ENCODE measurements at places on chromosomes 5 and 9.

GRCh38 chr9:26175264-26175663 lies 497.0 kb upstream of the TUSC1 start:
- DNase-seq = no peak

DNA sequence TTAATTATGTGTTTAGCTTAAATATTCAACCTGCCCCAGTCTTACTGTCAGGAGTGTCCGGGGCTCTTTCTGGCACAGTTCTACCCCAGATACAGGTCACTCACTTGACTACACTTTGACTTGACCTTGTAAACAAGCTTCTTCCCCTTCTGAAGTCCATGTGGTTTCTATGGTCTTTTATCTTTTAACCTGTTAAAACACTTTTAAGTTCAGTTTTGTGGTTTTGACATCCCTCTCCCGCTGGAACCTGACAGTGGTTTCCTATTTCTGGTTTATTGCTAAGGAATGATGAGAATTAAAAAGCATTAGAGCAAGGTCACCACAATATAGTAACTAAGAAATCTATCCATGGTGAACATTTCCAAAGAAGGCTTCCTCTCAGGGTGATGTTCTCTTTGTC lies 300.1 kb downstream of the TMEM167A start:
- no peak for DNase-seq

DNA sequence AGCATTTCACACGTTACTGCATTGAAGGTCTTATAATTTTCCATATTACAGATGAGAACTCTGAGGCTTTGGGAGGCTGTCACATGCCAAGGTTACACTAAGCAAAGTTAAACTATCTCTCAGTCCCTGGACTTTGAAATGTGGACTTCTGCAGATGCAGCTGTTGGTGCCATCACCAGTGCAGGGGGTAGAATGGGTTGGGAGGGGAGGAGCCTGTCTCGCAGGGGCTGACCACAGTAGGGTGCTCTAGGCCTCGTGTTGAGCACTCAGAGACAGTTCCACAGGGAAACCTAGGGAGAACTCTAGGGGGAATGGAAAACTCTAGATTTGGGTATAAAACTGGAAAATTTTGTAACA lies 220.9 kb downstream of the MAPKAP1 start:
- DNase-seq = no peak

GRCh38 chr5:36530215-36530614 lies 76.2 kb upstream of the SLC1A3 start:
- DNase-seq = no peak

DNA sequence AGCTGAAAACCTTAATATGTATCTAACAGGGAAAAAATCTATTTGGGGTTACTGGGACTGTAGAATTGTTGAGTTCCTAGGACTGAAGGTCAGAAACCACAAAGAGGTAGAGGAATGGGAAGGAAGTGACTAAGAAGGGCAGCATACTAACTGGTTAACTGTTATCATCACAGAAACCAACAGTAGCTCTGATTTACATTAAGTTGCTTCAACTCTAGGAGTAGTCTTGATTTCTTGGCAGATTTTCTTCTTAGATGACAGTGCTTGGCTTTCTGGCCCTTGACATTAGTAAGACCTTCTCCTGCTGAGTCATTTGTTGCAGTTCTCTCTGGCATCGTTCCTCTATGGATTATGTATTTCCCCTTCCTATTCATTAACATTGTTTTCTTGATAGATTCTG lies 116.1 kb upstream of the RASA1 start:
- no peak for DNase-seq

DNA sequence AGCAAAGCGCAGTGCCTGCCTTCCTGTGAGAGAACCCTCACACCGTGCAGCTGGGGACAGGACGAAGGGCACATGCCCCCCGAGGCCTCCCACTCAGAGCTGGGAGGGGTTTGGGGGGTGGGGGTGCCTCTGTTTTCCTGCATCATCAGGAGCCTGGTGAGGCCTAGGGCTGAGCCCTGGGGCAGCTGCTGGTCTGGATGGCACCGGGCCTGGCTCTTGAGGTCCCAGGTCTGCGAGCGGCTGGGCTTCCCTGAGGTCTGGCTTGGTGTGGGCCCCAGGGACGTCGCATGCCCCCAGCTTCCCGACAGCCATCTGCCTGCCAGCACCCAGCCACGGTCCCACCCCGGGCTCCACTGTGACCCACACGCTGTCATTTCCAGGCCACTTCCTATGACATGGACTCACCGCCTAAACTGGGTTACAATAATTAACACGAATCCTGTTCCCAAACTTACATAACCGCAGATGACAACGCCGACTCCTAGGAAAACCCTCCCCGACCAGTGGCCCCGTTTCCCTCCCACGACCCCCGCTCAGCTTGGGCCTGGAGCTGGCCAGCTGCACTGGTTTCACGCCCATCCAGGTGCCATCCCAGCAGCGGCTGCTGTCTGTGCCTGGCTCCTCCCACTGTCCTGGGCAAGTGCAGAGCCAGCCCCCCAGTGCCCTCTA lies 8.7 kb downstream of the NACC2 start:
- no peak for DNase-seq

DNA sequence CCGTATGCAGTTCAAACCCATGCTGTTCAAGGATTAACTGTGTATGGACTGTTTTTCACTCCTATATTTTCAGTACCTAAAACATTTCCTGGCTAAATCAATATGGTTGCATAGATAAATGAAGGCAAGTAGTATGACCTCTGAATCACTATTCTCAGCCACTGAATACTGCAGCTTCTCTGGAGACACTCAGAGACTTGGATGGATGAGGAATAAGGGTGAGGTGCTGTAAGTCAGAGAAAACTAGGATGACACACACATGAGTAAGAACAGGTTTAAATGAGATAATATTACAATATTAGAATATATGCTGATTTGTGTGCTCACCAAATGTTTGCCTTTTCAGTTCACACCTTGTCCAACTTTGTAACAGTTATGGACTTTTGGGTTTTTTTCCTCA lies 26.0 kb upstream of the ANXA1 start:
- DNase-seq = no peak

DNA sequence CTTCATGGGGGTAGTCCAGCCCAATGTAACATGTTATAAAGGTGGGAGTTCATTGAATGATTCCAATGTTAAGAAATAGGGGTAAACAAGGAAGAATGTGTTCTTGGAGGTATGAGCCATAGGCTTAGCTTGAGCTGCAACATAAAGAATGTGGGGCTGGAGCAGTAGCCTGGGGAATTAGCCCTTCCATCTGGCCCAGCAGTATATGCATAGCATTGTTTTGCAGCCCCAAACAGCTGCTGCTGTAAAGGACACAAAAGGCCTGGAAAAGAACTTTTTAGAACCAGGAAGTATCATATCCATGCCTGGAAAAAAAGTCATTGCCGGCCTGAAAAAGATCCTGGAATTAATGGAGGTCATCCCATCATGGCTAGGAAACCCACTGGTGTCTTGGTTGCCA lies 55.8 kb upstream of the SMARCA2 start:
- DNase-seq = no peak

DNA sequence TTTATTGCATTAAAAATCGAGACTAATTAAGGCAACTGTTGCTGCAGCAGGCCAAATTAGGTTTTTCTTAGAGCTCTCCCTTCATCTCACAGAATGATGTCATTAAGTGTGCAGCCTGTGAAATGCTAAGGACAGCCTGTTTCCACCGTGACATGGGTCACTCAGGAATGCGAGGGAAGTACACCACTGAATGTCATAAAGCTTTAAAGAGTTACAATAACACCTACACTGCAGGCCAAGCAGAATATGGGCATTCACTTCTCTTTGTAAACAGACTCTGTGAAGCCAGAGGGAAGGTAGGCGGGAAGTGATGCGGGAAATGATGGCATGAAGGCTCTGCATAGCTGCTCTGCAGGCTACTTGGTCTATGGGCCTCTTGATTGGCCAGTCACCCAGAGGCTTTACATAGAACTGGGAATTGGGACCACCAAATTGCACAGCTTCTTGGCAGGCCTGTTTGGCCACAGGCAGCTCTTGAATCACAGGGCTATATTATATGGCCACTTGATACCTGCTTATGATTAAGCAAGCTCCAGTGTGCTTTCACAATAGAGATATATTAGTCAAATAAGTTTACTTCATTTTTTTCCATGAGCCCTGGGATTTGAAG lies 28.4 kb upstream of the AOPEP start:
- no peak for DNase-seq

Data from spinal cord (tissue), 10 donors.